GM12892 (cell line): ENCODE measurements at places on chromosomes 1 and 21.

GRCh38 chr1:222167111-222167510 is 380.8 kb downstream of the HHIPL2 start:
- no peak for DNase-seq

DNA sequence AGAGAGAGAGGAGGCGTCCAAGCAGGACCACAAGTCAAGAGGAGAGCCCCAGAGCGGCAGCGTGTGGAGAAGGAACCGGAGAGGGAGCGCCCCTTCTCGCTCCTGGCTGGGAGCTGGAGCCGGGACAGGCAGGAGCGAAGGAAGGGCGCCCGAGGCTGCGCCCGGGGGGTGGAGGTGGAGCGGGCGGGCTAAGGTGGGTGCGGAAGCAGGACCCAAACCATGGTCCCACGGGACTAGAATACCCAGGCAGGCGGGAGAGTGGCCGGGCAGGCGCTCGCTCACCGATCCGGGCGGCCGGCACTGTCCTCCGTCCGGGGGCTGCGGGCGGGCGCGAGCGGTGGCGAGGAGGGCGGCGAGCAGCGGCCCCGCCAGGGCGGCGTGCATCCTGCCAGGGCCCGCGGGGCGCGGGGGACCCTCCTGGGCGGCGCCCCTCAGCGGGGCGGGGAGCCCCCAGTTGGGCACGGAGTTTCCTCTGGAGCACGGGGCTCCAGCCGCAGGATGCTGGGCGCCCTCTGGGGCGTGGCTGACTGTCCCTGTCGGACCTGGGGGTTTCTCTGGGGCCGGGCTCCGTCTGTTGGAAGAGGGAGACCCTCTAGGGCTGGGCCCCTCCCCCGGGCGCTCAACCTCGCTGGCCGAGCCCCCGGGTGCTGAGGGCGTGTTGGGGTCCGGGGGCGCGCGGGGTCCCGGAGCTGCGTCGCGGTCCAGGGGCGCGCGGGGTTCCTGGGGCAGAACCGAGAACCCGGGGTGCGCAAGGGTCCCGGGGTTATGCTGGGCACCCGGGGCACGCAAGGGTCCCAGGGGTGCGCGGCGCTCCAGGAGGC is 569 bp downstream of the TRABD2B start:
- DNase-seq = no peak

GRCh38 chr1:245336149-245336983 is 181.6 kb downstream of the KIF26B start:
- no peak for DNase-seq

- DNase-seq = no peak
These were observed 402.9 kb downstream of the PTPRU start for GRCh38 chr1:29639156-29639736.

DNA sequence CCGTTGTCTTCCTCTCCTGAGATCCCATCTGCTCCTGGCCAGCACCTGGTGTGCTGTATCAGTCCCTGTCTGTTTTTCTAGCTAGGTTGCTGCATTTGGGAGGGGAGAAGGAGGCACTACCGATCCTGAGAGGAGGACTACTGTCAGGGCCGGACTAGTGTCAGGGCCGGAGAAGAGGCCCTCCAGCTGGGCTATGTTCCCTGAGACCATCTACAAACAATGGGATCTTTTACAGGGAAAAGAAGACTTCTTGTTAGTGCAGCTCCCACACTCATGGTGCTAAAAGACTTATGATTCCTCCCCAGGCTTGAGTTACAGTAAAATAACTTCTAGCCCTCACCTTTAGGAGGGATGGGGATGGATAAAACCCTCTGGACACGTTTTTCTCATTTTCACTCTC is 141.0 kb upstream of the TNR start:
- no peak for DNase-seq

DNA sequence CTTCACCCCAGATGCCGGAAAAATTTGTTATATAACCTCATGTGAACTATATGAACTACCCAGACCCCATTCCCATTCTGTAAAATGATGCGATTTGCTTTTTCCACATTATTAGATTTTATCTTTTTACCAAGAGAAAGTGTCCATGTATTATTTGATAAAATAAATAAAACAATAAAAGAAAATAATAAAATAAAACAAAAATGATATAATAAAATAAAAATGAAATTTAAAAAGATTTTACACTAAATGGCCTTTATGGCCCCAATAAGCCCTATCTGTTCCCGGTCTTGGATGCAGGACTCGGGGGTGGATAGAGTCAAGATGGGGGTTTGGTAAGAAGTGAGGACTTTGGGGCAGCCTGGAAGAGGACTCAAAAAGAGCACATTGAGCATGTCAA is 357.2 kb downstream of the MATN1 start:
- no peak for DNase-seq

DNA sequence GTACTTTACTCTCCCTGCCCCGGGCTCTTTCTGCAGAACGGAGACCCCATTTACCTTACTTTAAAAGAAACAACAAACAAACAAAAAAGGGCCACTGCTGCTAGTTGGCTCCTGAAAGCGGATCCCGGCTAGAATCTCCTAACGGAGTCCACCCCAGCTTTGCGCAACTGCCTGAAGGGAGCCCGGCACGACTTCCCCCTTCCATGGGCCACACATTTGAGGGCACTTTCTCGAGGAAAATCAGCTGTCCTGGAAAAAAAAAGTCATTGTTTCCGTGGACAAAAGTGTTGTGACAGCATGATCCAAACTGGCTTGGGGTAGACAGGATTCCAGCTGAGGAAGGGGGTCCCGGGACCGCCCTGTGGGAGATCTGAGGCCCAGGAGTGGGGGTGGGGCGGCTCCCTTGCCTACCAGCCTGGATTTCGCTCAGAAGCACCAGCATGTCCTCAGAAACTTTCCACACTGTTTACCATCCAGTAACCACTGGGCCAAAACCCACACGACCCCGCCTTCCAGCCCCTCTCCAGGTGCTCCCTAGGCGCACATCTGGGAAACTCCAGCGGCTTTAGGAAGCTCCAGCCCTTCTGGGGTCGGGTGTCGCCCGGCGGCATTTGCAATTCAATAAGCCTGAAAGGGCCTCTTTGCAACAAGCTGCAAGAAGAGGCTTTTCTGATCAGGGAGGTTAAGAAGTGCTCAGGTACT is 4.8 kb downstream of the RIPK4 start:
- DNase-seq = no peak
